ENCODE measurements at places on chromosomes 5 and 9. TPM values are rescaled to one million over a fixed set of nuclear protein-coding genes. Genes with fewer than 3 reads are reported as not detected.

DNA sequence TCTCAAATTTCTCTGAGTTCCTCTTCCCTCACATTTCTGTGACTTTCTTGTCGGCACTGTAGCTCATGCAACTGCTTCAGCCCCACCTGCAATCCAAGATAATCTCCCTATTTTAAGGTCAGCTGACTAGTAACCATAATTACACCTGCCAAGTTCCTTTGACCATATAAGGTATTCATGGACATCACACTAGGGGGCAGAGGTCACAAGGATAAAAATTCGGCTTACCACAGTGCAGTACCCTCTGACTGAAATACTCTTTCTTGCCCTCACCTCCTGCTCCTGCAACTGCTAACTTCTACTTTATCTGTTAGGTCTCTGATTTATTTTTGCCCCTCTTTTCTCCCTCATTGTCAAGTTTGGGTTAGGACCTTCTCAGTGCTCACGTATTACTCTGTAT lies 144.2 kb downstream of the GDNF start:
- H3K27ac ChIP-seq = no peak overlapping the region
- no peak overlapping the region for H3K4me3 ChIP-seq
- no peaks in the 10 kb centered on the region for H3K4me1 ChIP-seq
- H3K36me3 ChIP-seq = no peaks in the 10 kb centered on the region

DNA sequence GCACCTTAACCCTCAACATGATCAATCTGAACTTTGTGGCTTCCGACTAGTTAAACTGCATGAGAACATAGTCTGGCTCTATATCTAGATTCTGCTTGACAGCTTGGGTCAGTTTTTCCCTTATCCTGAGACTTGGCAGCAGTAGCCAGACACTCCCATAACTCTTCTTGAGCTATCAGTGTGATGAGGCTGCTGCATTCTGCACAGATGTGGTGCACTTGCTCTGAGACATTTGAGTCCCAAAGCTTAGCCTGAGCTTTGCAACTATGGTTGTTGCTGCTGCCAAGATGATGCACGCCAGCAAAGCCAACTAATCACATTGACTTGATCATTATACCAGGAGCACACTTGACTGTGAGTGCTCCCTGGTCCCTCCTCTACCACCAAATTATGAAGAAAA lies 36.2 kb downstream of the MOCS2 start:
- H3K36me3 ChIP-seq = peaks cover 7% of the 10 kb centered on the region
- no peak overlapping the region for H3K4me3 ChIP-seq
- no peak for DNase-seq

GRCh38 chr5:134913254-134913653 lies 8.3 kb downstream of the PCBD2 start:
- H3K4me1 ChIP-seq = peaks cover 9% of the 10 kb centered on the region
- no peak overlapping the region for H3K4me3 ChIP-seq
- H3K27me3 ChIP-seq = no peaks in the 10 kb centered on the region

GAPT gene
- 0.58 TPM for polyA plus RNA-seq

NR4A3 gene
- polyA plus RNA-seq = 1.0 TPM

TLX3 gene
- 0.04 TPM for polyA plus RNA-seq

SEC16A gene
- polyA plus RNA-seq = 41.1 TPM

Measured in small intestine (tissue), 16 donors.